ENCODE measurements at places on chromosomes 7 and 10.

- no peak for DNase-seq
Measured at GRCh38 chr10:124083740-124084397, 9.5 kb downstream of the CHST15 start.

DNA sequence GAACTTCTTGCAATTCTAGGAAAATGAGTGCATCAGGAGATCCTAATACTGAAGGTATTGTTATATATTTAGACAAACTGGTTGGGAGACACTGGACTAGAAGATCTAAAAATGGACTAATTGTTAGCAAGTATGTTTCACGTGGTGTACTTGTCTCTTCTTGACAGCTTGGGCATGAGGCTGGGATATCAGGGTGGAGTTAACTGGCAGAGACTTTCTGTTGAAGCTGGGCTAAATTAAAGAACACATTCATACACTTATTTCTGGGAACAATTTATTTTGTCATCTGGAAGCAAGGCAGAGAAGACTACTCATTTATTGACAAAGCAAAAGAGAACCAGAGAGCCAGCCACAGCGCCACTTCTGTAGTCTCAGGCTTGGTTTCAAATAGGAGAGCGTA lies 25.9 kb downstream of the TYW1 start:
- peak; percentile 67 for DNase-seq

- no peak for DNase-seq
Measured at GRCh38 chr10:131755200-131755599, 145.6 kb upstream of the PPP2R2D start.

DNA sequence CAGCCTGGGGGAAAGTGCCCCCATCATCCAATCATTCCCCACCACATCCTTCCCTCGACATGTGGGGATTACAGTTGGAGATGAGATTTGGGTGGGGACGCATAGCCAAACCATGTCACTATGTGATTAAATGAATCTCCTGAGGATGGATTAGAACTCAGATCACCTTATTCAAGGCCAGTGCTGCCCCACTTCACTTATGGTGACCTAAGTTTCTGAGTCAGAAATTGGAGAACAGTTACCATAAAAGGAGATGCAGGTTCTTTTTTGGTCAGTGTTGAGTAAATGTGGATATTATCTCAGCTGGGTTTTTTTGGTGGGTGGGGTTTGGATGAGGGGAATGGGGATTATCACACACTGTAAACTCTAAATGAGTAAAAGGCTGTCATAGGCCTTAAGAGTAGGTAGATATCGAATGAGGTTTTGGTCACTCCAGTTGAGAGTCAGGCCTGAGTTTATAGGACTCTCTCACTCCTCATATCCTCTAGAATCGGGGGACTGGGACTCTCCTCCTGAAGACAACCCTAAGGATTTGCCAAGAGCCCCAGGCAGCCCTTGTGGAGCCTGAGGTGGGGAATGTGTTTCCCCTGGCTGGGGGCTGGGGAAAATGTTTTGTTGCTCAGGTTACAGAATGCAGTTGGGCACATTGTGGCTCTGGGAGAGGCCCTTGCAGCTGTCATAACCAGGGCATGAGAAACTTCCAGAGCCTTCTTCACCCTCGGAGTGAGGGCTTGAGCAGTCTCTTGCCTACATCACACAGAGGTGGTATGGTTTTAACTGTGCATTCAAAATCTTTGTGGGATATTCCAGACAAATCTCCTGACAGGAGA lies 213.0 kb downstream of the BAMBI start:
- DNase-seq, result no peak

DNA sequence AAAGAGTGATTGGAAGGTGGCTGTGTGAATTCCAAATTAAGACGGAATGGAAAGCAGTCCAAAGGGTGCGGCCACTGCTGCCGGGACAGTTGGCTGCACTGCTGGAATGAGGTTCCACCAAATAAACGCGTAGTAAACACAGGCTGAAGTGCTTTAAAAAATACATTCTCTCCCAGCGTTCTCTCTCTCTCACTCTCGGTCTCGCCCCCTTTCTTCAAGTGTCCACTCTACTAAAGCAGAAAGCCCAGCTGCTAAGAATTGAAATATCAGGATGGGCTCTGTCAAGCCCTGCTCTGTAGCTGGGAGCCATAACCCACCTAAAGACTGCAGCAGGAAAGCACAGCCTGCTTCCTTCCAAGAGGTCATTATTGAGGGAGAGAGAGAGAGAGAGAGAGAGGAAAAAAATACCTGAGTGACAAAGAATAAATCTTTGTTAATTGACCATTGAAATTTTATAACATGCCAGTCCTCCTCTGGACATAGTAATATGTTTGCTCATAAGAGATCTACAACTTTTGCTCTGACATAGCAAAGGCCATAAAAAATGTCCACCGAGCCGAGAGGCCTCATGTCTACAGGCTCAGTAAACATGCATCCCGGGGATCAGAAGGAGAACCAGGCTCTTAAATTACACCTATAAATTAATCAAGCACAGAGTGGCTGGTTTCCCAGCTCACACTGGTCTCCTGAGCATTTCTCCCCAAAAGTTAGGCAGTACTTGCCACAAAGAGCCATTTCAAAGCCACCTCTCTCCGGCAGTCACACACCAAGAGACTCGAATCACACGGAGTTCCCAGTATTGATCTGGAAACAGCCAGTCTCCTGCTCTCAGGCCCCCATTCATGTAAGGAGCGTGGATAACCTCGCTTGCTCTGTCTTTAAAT lies 72.8 kb downstream of the FGFR2 start:
- DNase-seq, result no peak

GRCh38 chr7:69365651-69366192 lies 232.6 kb upstream of the AUTS2 start:
- no peak for DNase-seq

DNA sequence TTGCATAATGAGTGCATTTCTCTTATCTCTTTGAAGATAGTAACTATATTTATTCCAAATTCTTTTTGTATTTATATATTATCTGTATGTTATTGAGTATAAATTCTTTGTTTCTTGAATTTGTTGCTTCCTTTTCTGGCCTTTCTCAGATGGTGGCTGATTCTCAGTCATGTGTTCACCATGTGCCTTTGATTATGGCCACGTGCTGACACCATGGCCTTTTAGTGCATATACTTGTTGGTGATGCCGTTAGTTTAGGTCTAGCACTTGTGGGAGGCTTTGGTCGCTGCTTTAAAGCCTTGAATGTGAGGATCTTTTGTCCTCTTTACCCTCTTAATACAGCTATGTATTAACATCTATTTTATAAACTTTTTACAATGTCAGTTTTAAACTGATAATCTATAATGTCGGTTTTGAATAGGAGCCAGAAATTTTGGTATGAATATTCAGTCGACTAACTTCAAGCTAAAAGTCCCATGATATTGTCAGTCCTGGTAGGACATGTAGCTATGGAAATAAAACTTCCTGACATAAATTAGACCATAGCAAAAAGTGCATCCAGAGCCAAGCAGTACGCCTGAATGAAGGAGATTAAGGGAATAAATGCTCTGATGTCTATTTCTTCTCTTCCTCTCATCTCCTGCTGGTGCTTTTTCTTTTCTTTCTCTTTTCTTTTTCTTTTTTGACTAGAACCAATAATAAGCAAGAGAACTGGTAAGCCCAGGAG lies 130.3 kb downstream of the GNAI1 start:
- no peak for DNase-seq

- no peak for DNase-seq
Measured at GRCh38 chr10:31937371-31937770, 8.7 kb upstream of the ARHGAP12 start.

GRCh38 chr7:16542401-16542800 lies 15.8 kb downstream of the LRRC72 start:
- DNase-seq, result no peak

GRCh38 chr7:45699015-45699309 lies 124.8 kb downstream of the ADCY1 start:
- no peak for DNase-seq

- no peak for DNase-seq
Measured at GRCh38 chr7:8214244-8214824, 47.6 kb downstream of the ICA1 start.

GRCh38 chr7:93337052-93337451 lies 104.9 kb downstream of the VPS50 start:
- no peak for DNase-seq

GRCh38 chr7:88401009-88401623 lies 94.4 kb upstream of the STEAP4 start:
- DNase-seq, result peak; percentile 62

DNA sequence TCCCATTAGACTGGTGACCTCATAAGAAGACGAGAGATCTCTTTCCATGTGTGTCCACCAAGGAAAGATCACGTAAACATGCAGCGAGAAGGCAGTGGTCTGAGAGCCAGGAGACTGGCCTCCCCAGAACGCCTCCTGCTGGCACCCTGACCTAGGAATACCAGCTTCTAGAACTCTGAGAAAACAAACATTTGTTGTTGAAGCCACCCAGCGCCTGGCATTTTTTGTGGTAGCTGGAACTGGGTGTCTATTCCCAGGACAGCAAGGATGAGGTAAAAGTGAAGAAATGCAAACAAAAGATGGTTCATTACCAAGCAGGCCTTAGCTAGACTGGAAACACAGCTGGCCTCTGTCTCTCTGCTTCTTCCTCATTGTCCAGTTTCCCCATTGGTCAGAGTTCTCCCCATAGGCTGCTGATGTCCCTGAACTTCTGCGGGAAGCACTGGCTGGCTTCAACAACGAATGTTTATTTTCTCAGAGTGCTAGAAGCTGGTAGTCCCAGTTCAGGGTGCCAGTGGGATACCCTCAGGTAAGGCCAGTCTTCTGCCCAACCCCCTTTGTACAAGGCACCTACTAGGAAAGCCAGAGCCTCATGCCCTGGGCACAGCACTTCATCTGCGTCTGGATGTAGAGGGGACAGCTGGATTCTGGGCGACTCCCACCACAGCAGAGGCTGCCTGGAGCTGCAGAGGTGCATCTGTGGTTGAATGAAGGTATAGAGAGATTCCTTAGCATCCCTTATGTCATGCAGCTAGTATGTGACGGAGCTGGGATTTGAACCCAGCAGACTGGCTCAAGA lies 304.9 kb downstream of the TCERG1L start:
- DNase-seq, result no peak

DNA sequence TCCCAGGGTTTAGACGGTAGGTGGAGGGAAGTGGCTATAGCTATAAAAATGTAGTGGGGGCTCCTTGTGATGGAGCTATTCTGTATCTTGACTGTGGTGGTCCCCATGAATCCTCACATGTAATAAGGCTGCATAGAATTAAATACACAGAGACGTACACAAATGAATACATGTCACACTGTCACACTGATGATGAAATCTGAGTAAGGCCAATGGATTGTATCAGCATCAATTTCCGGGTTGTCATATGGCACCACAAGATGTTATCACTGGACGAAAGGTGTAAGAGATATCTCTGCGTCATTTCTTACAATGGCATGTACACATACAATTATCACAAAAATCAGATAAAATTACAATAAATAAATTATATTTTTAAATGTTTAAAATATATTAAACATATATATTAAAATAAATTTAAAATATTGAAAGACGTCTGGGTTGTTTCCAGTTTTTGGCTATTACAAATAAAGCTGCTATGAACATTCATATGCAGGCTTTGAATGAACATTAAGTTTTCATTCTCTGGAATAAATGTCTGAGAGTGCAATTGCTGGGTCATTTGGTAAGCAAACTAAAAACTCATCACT lies 38.1 kb downstream of the LEP start:
- no peak for DNase-seq

GRCh38 chr7:92044940-92045339 lies 89.3 kb downstream of the CYP51A1 start:
- DNase-seq, result no peak

DNA sequence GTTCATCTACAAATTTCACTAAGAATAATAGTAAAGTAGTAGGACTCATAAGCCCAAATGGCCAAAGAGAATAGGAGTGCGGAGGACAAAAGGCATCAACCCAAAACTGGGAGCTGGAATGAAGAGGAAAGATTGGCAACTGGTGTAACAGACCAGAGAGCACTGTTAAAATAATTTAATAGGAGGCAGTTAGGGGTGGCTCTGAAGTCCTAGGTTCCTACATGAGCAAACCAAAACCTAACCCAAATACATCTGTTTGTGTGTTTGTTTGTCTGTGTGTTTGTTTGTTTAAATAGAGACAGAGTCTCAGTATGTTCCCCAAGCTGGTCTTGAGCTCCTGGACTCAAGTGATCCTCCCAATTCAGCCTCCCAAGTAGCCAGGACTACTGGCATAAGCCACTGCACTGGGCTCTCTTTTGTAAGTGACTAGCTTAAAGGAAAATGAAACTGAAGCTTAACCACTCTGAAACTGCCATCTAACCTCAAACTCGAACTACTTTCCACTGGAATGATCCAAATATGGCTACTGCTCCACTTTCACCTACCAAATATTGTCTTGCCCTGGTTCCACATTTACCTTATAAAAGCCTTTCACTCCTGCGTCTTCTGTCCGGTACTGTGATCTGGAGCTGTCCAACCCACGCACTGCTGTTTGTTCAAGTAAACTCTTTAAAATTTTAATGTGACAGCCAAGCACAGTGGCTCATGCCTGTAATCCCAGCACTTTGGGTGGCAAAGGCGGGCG lies 94.9 kb downstream of the AKR1D1 start:
- no peak for DNase-seq

GRCh38 chr10:71755179-71755879 lies 18.0 kb downstream of the VSIR start:
- no peak for DNase-seq

GRCh38 chr10:69387500-69387899 lies 29.2 kb downstream of the TACR2 start:
- DNase-seq, result no peak

GRCh38 chr7:75966190-75966961 lies 28.0 kb downstream of the TMEM120A start:
- no peak for DNase-seq

- DNase-seq, result no peak
Measured at GRCh38 chr10:98209441-98209840, 58.6 kb downstream of the LOXL4 start.

GRCh38 chr10:13420532-13421307 lies 72.6 kb upstream of the SEPHS1 start:
- DNase-seq, result no peak

- no peak for DNase-seq
Measured at GRCh38 chr7:136911344-136911743, 42.9 kb downstream of the CHRM2 start.

- no peak for DNase-seq
Measured at GRCh38 chr10:110268971-110269370, 35.7 kb downstream of the SMNDC1 start.

DNA sequence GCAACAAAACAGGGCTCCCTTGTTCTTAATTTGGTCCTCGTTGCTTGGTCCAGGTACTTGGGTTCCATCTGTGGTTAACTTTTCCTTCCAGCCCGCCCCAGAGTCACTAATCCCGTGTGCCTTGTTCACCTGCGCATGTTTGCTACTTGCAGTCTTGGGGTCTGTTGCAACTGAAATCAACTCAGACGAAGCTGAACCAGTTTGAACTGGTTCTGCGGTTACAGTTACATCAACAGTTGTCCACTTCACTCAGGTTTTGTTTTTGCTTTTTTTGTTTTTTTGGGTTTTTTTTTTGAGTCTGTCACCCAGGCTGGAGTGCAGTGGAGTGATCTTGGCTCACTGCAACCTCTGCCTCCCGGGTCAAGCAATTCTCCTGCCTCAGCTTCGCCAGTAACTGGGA lies 34.7 kb downstream of the TRRAP start:
- no peak for DNase-seq

DNA sequence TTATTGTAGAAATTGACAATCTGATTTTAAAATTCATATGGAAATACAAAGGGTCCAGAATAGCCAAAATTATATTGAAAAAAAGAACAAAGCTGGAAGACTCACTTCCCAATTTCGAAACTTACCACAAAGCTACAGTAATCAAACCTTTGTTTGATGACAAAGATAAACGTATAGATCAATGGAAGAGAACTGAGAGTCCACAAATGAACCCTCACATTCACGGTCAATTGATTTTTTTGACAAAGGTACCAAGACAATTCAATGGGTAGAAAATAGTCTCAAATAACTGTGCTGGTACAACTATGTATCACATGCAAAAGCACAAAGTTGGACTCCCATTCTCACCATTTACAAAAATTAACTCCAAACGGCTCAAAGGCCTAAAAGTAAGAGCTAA lies 8.7 kb downstream of the KPNA7 start:
- no peak for DNase-seq

Measured in hematopoietic multipotent progenitor cell treated with erythropoietin and hydrocortisone succinate and interleukin-3 and kit ligand, for 6 days (in vitro differentiated cells).